ENCODE measurements at places on chromosomes 6 and 20. TPM values are rescaled to one million over a fixed set of nuclear protein-coding genes. Genes with fewer than 3 reads are reported as not detected.

DNA sequence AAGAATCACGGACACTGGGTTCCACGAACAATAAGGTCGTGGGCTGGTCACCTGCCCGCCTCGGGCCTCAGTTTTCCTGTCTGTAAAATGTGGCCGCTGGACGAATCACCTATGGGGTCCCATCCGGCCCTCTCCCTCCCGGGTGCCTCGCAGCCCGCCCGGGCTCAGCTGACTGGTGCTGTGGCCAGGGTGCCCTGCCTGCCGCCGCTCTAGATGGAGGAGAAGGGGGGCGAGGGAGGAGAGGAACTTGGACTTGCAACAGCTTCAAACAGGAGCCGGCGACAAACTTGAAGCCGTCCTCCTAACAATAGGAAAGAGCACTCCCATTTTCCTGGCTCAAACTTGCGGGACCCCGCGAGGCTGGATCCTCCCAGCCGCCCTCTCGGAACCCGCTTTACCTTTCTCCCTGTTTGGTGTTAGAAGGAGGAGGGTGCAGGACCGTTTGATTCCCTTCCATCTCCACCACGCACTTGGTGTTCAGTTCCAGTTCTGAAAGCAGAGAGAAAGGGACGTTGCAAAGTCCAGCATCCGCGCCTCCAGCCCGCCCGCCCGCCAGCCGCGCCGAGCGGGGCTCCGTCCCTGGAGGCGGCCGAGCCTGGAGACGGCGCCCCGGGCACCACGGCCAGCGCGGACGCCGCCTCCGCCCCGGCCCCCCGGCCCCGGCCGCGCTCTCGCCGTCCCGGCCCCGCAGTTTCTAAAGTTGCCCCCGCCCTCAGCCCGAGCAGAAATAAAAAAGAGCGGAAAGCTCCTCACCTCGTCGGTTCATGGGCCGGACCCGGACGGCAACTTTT, 584 bp downstream of the KIF13A start:
- no peaks in the 10 kb centered on the region for H3K36me3 ChIP-seq
- H3K27ac ChIP-seq = peak overlapping the region; percentile 91
- H3K4me1 ChIP-seq = peaks cover 16% of the 10 kb centered on the region
- peak overlapping the region; percentile 85 for H3K4me3 ChIP-seq
- H3K27me3 ChIP-seq = no peaks in the 10 kb centered on the region
- peak; percentile 53 for DNase-seq

DNA sequence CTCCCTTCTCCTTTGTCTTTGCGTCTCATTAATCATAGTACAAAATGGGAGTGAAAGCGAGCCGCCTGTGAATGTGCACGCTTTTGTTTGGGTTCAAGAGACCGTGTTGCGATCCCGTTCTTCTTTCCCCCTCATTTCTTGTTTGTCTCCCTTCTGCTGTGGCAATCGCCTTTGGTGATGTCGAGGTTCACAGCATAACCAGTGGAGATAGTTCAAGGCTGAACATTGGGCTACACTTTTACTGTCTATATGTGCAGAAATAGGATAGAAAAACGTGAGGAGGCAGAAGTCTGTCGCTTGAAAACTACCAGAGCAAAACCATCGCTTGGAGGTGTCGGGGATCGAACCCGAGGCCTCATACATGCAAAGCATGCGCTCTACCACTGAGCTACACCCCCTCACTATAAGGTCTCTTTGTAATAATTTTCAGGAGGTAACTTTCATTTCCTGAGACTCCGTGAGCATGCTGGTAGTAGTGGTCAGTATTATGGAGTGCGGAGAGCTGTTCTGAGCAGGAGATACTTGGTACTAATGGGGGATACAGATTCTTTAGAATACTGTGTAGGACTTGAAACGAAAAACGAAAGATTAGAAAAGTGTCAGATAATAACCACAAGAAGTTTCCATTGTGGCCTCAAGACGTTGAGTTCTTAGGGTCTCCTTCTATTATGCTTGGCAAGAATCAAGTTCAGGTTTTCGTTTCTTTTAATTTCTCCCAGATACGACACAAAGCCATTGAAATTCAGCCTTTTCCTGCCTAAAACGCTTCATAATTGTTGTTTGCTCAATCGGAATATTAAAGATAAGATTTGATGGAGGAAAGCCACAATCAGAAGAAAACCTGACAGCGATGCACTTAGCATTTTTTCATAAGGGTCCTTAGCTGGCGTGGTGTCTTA, 106.6 kb downstream of the TRIM27 start:
- DNase-seq = no peak
- H3K36me3 ChIP-seq = no peaks in the 10 kb centered on the region
- H3K4me3 ChIP-seq = no peak overlapping the region
- H3K27ac ChIP-seq = no peak overlapping the region
- H3K4me1 ChIP-seq = no peaks in the 10 kb centered on the region

GRCh38 chr6:170186006-170186935, 104.6 kb downstream of the DLL1 start:
- no peak overlapping the region for H3K4me3 ChIP-seq
- peaks cover 10% of the 10 kb centered on the region for H3K4me1 ChIP-seq
- no peaks in the 10 kb centered on the region for H3K36me3 ChIP-seq
- no peaks in the 10 kb centered on the region for H3K27me3 ChIP-seq
- H3K27ac ChIP-seq = no peak overlapping the region

GRCh38 chr6:49906526-49906925, 40.2 kb upstream of the CRISP1 start:
- no peak overlapping the region for H3K4me3 ChIP-seq
- DNase-seq = peak; percentile 59
- H3K36me3 ChIP-seq = no peaks in the 10 kb centered on the region
- peak overlapping the region; percentile 31 for H3K27ac ChIP-seq
- H3K4me1 ChIP-seq = peaks cover 4% of the 10 kb centered on the region
- H3K27me3 ChIP-seq = no peaks in the 10 kb centered on the region

GRCh38 chr20:4763723-4764510, 42.2 kb downstream of the PRND start:
- H3K4me1 ChIP-seq = peaks cover 6% of the 10 kb centered on the region
- H3K4me3 ChIP-seq = no peak overlapping the region
- H3K27ac ChIP-seq = no peak overlapping the region

DNA sequence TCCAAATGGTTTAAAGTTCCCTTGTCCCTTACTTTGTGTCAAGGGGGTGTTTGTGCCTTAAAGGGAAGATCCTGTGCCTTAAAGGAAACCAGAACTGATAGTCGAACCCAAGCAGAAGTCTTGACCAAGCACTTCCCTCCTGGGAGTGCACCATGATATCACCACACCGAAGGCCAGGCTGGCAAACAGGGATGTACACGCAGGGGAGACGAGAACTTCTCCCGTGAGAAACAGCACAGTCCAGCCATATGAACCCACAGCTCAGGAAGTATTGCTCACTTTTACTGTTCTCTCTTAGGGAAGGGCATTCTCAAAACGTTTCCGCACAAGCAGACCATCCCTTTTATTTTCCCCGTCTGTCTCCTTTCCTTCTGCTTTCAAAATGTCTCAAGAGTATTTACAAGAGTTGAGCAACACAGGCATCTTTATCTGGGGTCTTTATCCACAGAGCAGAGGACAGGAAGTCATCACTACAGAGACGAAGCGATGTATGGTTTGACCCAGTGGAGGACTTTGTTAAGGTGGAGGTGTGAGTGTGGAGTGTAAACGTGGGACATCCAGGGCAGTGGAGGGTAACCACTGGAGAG, 12.8 kb upstream of the SERPINB1 start:
- peak overlapping the region; percentile 75 for H3K27ac ChIP-seq
- peaks cover 10% of the 10 kb centered on the region for H3K4me1 ChIP-seq
- DNase-seq = no peak
- H3K36me3 ChIP-seq = no peaks in the 10 kb centered on the region
- no peaks in the 10 kb centered on the region for H3K27me3 ChIP-seq

Gene NINL
- total RNA-seq = 1.3 TPM

GRCh38 chr20:62190639-62191411, 8.0 kb downstream of the MTG2 start:
- H3K4me1 ChIP-seq = no peaks in the 10 kb centered on the region
- H3K36me3 ChIP-seq = no peaks in the 10 kb centered on the region
- H3K27ac ChIP-seq = no peak overlapping the region
- peak; percentile 26 for DNase-seq
- no peak overlapping the region for H3K4me3 ChIP-seq

GRCh38 chr6:75516757-75517156, 23.2 kb upstream of the FILIP1 start:
- H3K4me3 ChIP-seq = no peak overlapping the region
- no peak for DNase-seq
- no peaks in the 10 kb centered on the region for H3K36me3 ChIP-seq
- no peak overlapping the region for H3K27ac ChIP-seq

GRCh38 chr20:63172726-63173125, 43.2 kb downstream of the YTHDF1 start:
- no peak overlapping the region for H3K27ac ChIP-seq
- H3K4me1 ChIP-seq = peaks cover 3% of the 10 kb centered on the region
- H3K36me3 ChIP-seq = no peaks in the 10 kb centered on the region
- DNase-seq = no peak
- no peak overlapping the region for H3K4me3 ChIP-seq

DNA sequence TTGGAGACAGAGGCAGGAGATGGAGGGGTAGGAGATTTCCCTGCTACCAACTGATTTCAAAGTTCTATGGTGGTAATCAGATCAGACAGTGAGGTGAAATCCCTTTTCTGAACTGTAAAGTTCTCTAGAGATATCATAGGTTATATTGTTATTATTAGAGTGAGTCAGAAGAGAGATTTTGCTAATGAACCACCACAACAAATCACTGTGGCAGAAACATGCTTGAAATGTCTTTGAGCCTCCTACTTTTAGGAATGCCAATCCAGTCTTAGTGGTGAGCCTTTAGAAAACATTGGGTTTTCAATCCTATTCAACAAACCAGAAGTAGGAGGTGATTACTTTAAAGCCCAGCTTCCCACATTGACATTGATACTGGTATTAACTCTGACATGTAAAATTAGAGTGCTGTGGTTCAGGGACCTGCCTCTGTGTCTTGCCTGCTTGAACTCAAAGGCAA, 136.7 kb upstream of the CNR1 start:
- no peak overlapping the region for H3K27ac ChIP-seq
- no peaks in the 10 kb centered on the region for H3K36me3 ChIP-seq
- H3K4me1 ChIP-seq = no peaks in the 10 kb centered on the region
- no peaks in the 10 kb centered on the region for H3K27me3 ChIP-seq
- no peak for DNase-seq

Gene BEND3
- total RNA-seq = 1.6 TPM

Gene RPP40
- total RNA-seq = 4.6 TPM

DNA sequence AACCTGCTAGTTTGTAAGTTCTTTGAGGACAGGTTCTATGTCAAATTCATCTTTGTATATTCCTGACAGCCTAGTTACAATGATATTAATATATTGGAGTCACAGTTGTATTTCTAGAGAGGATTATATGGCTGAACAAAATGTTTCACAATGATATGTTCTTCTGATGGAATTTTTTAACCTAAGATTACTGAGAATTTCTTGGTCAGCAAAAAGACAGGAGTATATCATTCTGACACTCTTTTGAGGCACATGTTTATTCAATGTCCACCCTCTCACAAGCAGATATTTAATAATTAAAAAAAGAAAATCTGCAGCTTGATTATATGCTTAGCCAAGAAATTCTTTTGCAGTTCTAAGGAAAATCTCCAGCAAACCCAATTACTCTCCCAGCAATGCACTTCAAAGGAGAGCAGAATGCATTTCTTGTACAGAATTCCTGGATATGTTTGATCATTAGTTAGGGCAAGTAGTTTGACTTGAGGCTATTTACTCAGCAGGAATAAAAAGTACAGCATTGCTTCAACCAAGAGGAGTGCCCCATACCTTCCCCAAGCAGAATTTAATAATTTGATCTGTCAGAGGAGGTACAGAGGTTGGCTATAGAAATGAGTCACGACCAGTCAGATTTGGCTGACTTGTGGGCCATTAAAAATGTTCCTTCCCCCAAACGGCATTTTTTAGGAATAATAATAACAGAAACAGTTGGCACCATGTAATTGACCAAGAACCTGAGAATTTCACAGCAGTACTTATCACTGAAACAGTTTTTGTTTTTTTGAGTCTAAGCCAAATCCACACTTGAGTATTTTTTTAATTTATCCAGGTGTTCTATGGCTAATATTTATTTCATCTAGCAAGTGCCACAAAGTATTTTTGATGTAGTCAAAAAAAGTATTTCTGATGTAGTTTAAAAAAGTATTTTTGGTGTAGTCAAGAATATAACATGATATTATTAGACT, 508.1 kb upstream of the FLRT3 start:
- no peaks in the 10 kb centered on the region for H3K27me3 ChIP-seq
- no peaks in the 10 kb centered on the region for H3K4me1 ChIP-seq
- H3K36me3 ChIP-seq = no peaks in the 10 kb centered on the region
- DNase-seq = no peak

Gene KCNB1
- 8.3 TPM for total RNA-seq

All from psoas muscle (tissue), 8 donors.